ENCODE measurements at places on chromosomes 3 and 15.

- DNase-seq = no peak
Observed at GRCh38 chr3:128326051-128326823, 140.5 kb downstream of the DNAJB8 start.

DNA sequence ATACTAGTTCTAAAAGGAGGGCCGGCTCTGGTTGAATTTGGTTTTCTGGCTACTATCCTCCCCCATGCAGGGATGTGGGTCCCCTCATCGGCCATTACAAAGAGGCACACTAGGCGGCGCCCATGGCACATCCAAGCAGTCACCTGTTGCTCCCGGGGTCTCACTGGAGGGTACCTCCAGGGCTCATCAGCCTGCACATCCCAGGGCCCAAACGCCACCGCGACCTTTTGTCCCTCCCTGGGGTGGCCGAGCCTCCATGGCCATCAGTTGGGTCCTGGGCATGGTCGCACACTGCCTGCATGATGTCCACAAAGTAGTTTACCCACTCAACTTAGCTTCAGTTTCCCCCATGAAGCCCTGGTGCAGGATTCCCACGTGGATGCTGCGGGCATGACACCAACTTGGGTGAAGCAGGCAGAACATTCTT, 28.3 kb downstream of the IDH3A start:
- peak; percentile 58 for DNase-seq

DNA sequence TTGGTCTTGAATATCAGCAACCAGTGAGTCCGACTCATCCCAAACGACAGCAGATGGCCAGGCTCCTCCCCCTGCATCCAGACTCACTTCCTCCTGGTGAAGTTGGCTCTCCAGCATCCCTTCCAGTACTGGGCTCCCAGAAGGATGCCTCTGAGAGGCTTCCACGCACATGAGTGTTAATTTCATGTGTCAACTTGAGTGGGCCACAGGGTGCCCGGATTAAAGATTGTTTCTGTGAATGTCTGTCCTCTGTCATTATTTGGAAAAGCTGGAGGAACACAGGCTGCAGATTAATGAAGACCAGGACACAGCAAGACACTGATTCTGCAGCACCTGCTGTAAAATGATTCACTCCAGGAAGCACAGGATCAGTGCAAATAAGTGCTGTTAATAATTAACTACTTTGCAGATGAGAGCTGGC, 99.8 kb downstream of the ATP10A start:
- DNase-seq = no peak

- DNase-seq = no peak
Observed at GRCh38 chr15:91813924-91814323, 39.6 kb upstream of the SLCO3A1 start.

GRCh38 chr3:123656691-123657090, 71.8 kb upstream of the HACD2 start:
- no peak for DNase-seq

GRCh38 chr3:193768070-193768394, 175.0 kb downstream of the OPA1 start:
- no peak for DNase-seq

- DNase-seq = no peak
Observed at GRCh38 chr15:71634820-71635560, 175.4 kb upstream of the NR2E3 start.

- no peak for DNase-seq
Observed at GRCh38 chr3:20280257-20280656, 94.3 kb upstream of the SGO1 start.

DNA sequence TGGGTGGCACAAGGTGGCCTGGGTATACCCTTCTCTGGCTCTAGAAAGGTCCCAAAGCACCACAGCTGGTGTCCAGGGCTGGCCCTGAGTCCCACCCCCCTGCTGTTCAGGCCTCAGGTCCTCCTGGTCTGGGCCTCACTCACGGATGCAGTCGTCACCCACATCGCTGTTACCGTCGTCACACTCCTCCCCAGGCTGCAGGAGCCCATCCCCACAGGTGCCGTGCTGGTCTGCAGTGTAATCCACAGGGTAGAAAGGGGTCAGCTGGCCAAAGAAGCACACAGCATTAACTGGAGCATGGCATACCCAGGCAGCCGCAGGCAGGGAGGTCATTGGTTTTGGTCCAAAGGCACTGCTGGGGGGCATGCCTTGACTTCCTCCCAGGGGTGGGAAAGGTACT, 28.4 kb downstream of the EAF1 start:
- no peak for DNase-seq

GRCh38 chr3:149554826-149555225, 80.3 kb downstream of the TM4SF4 start:
- no peak for DNase-seq

- no peak for DNase-seq
Observed at GRCh38 chr3:156964577-156964976, 138.4 kb downstream of the LEKR1 start.

GRCh38 chr3:193656878-193657282, 63.9 kb downstream of the OPA1 start:
- DNase-seq = no peak

GRCh38 chr15:83850015-83850414, 196.1 kb downstream of the ADAMTSL3 start:
- no peak for DNase-seq

DNA sequence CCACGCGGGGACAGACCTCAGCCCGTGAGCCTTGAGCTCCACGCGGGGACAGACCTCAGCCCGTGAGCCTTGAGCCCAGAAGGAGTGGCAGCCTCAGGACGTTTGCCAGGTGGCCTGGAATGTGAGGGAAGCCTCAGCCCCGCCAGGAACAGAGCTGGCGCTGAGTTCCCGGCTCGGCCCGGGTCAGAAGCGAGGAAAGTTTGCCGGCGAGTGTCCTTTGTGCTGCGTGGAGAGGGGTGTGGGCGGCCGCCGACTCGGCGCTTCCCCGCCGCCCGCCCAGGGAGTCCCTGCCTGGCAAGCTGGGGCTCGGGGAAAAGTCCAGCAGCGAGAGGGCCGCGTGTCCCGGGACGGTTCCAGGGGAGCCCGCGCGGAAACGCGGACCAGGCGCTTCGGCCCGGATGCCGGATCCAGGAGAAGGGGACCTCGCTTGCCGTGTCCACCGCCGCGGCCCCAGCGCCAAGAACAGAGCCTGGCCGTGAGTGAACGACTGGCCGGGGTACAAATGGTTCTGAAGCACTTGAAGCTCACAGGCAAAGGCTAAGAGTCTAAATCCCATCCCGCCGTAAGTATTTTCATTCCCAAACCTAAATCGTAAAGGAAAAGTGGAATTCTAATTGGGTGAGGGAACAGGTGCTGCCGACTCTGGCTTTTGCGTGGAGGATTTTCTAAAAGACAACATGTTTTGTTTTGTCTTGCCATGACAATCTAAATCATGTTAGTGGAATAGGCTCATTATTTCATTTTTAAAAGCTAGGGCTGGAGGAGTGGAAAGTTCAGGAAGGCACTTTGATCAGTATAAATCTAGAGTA, 1.7 kb downstream of the LRRN1 start:
- DNase-seq = no peak

- no peak for DNase-seq
Observed at GRCh38 chr3:26559227-26559626, 63.3 kb upstream of the LRRC3B start.

- no peak for DNase-seq
Observed at GRCh38 chr3:65330072-65330471, 642.3 kb upstream of the ADAMTS9 start.

DNA sequence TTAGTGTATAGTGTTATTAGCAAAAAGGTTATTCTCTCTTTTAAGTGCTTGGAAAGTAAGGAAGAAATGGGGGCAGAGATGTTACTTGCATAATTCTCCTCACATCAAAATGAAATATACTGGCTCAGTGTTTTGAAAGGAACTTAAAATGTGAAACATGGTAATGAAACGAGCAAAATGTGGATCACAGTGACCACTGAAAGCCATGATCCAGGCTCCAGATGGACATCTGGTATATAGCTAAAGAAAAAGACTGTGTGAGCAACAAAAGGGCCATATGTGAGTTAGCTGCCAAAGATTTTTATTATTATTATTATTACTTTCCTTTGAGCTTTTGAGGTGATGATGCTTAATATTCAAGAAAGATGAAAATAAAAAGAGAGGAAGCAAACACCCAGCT, 89.6 kb downstream of the GAP43 start:
- DNase-seq = no peak

DNA sequence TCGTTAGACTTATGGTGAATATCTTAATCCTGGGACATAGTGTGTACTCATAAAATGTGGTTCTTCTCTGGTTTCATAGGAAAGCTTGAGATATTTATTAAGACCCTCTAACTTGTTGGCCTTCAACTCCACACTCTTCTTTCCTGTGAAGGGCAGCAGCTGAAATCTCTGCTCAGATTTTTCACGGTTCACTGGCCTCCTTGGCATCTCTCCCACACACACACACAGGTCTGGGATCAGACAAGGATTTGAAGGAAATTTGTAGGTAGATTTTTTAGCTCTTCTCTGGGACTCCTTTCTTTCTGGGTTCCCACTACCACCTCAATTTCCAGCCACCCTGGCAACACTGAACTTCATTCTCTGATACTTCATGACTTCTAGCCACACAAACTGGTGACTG, 70.2 kb downstream of the MYRIP start:
- no peak for DNase-seq
